Fibroblast of skin of left quadriceps (primary cell): ENCODE measurements at places on chromosomes 3 and 15.

- no peak for DNase-seq
Measured at GRCh38 chr15:62869116-62869515, 173.4 kb upstream of the TPM1 start.

- DNase-seq, result no peak
Measured at GRCh38 chr15:69056365-69056764, 41.9 kb downstream of the NOX5 start.

- DNase-seq, result no peak
Measured at GRCh38 chr15:51071578-51071977, 23.1 kb downstream of the TNFAIP8L3 start.

DNA sequence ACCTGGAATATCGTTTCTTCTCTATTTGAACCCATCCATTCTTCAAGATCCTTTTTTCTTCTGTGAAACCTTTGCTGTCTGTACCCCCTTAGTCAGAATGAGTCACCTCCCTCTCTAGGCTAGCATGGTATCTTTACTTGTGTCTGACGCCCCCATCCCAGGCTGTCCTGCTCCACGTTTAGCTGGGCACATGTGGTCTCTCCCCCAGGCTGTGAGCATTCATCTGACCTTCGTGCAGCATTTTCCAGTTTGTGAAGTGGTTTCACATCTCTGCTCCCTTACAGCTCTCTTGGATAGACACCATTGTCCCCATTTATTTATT lies 14.3 kb upstream of the TLE3 start:
- no peak for DNase-seq

GRCh38 chr3:161989012-161989411 lies 492.4 kb downstream of the OTOL1 start:
- DNase-seq, result no peak

DNA sequence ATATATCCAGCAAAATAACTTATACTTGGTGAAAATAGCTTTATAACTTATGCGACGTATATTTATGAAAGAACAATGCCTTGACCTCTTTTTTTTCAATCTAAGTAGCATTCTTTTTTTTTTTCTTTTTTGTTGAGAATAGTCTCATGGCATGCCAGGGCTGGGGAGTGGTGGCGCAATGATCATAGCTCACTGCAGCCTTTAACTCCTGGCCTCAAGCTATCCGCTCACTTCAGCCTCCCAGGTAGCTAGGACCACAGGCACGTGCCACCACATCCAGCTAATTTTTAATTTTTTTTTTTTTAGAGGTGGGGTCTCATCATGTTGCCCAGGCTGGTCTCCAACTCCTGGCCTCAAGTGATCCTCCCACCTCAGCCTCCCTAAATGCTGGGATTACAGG lies 43.5 kb downstream of the RAB8B start:
- DNase-seq, result no peak

DNA sequence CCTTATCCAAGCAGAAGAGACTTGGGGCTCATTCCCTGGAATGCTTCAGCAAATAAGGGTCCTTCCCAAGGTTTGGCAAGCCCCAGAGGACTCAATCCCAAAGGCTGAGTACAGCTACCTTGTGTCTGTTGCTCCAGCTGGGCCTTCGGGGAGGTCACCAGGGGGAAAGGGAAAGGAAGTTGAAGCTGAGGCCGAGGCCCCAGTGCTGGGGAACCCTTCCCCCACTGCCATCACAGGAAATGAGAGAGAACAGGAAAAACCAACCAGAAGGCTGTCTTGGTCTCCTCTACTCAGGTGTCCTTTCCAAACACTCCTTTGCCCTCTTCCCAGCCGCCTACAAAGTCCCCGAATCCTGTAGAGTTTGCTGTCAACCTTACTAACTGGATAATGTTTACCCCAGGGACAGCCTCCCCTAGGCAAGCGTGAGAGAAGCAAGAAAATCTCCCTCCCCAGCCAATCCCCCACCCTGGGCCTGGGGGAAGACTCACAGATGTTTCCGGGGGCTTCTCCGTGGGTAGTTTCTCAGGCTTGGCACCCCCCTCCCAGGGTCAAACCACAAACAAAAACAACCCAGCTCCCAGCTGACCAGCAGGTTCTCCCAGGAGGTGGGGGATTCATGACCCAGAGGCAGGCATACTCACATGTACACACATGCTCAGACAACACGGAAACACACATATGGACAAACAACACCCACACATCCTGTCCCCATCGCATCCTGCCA lies 5.5 kb downstream of the CSRNP1 start:
- DNase-seq, result no peak

DNA sequence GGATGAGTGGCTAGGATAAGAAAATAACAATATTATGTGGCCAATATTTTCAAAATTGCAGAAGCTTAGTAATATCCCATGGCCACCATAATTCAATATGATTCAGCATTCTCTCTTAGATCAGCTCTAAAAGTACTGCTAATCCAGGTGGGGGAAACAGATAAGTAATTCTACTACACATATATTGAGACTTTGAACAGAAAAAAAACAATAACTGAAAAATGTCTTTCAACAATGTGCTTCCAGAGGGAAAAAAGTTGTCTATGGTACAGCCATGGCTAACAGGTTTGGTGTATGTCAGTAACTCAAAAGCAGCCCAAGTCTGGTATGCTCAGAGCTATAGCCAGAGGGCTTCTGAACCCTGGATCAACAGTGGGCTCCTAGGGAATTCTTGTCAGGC lies 42.4 kb upstream of the PPIB start:
- DNase-seq, result no peak

GRCh38 chr15:89654847-89655805 lies at the start of gene KIF7:
TSS of gene KIF7 (minus strand) at chr15:89655467. CDS start at chr15:89652930, 2,537 bp downstream.
- peak; percentile 45 for DNase-seq

GRCh38 chr3:47704237-47704612 lies 77.5 kb downstream of the SMARCC1 start:
- no peak for DNase-seq

GRCh38 chr15:31371520-31372240 lies 45.0 kb downstream of the KLF13 start:
- DNase-seq, result no peak

- DNase-seq, result no peak
Measured at GRCh38 chr3:135895734-135896121, 69.8 kb upstream of the PPP2R3A start.

DNA sequence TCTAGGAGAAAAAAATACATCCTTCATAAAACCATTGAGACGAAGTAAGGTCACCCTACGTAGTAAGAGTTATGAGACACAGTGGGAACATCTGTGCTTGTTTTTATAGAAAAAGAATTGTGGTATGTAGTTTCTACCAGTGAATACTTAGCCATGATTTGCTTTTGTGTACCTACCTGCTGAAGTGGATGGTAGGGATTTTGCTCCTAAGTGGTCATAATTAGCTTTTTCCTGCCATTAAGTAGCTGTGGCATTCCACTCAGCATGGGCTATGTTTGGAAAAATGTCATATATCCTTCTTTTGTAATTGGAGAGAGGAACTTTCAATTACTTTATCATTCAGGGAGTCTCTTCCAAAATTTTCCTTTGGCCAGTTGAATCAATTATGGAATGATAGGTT lies 63.7 kb downstream of the CHD2 start:
- no peak for DNase-seq
